ENCODE measurements at places on chromosomes 3 and 15.

DNA sequence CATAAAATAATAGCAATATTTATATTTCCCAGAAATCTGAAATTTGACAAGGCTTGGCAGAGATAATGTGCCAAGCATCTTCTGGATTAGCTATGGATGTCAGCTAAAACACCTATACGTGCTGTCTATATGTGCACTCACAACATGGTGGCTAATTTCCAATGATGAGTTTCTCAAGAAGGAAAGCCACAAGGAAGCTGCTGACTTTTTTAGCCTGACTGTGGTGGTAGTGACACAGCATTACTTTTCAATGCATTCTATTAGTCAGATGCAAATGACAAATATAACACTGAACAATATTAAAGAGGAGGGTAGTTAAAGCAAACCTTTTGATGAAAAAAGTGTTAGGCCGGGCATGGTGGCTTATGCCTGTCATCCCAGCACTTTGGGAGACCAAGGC is 101.7 kb upstream of the CCDC54 start:
- DNase-seq = no peak

- DNase-seq = peak; percentile 64
Observed at GRCh38 chr3:134985864-134986715, 191.0 kb downstream of the EPHB1 start.

DNA sequence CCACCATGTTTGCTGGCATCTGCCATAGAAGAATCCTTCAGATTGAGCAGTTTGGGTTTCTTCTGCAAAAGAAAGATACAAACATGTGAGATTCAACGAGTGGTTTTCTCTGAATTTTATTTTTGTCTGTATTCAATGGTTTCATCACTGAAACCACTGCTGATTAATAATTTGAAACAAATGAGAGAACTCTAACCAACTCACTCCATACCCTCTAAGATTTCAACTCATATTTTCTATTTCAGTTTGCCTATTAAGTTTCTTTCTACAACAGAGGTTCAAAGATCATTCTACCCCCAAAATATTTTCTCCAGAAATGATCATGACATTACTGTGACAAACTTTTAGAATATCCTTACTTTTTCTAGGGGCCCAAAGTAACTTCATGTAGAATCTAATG is 38.7 kb upstream of the MAN2C1 start:
- no peak for DNase-seq

- DNase-seq = no peak
Observed at GRCh38 chr15:53458736-53459135, 300.7 kb downstream of the WDR72 start.

DNA sequence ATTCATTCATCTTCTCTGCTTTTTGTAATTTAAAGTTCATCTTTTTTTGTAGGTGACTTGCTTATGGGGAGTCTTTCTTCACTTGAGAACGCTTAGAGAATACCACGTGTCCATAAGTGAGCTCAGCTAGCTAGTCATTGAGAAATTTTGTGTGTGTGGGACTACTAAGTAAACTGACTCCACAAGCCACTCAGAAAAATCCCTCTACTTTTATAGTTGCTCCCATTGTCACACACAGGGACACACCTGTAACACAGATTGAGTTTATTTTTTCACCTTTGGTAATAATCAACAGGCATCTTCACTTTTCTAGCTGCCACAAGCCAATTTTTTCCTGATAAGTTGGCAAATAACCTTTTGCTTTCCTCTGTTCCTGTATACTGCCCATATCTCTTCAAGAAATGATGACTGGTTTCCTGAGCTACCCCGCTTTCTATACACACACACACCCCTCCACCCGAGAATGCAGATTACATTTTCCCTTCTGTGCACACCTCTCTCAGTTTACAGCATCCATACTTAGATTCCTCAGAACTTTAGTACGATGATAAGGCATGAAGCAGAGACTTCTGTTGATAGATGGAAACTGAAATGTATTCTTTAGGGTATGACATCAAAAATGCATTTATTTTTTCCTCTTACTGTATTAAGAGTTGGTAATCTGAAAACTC is 4.6 kb downstream of the TSC22D2 start:
- DNase-seq = peak; percentile 16

DNA sequence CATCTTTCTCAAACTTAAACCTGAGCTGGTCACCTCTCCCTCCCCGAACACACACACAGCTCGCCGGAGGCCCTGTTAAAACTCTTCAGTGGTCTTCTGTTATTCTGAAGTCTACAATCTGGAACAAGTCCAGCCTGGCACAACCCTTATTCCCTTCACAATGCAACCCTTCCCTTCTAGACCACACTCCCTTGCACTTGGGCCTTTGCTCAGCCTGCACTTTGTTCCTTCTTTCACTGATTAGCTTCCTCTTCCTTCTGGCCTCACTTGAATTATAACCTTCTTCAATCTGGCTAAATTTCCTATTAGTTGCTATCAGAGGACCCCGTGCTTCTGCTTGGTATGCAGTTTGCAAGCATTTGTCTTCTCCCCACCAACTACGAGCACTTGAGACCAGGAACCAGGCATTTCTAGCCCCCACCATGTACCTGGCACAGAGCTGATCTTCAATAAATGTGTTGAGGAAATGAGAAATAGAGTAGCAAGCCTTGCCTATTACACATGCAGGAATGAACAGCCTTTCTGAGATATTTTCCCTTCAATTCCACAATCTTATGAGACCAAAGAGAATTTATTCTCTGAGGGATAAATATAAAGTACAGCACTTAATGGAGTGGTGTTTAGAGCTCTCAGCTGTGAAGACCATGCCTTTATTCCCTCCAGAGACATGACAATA is 663.1 kb upstream of the ADAMTS9 start:
- DNase-seq = no peak

DNA sequence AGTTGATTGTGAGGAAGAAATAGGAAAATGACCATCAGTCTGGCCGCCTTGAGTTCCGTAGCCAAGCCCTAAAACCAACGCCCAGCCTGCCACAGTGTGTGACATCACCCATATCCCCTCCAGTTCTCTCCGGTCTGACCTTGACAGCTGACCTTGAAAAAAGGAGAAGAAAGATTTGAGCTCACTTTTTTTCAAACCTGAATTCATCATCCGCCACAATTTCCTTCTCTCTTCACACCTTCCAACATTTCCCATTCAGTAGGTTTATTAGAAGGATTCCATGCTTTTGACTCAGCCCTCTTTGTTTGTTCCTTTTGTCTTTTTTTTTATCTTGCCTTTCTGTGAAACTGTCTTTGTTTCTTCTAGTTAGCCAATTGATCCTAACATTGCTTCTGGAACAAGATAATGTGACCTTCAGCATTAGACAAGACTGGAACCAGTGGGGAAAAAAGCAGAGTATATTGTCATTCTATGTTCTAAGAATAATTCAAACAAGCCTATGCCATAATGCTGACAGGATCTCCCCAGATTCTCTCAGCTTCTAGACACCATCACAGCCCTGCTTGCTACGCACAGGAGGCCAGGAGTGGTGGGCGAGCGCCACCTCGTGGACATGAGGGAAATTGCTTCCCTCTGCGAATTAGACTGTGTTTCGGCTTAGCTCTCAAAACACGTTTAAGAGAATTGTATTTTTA is 283.1 kb downstream of the FGF12 start:
- peak; percentile 80 for DNase-seq

GRCh38 chr3:48739617-48739954 is 22.6 kb upstream of the IP6K2 start:
- DNase-seq = no peak

DNA sequence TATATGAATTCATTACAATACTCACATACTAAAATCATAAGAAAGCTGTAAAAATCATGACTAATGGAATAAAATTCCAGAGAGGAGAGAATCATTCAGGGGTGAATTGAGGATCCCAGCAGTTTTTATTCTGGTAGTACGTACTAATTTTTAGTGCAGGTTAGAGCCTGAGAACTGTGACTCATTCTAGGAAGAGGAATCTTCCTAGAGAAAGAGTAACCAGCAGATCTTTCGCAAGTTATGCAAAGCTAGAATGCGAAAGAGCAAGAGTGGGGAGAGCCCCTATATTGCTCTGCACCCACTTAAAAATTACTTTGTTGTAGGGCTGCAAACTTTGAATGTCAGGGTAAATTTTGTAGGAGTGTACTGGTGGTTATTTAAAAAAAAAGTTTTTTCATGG is 303.6 kb upstream of the ARPP21 start:
- DNase-seq = no peak

DNA sequence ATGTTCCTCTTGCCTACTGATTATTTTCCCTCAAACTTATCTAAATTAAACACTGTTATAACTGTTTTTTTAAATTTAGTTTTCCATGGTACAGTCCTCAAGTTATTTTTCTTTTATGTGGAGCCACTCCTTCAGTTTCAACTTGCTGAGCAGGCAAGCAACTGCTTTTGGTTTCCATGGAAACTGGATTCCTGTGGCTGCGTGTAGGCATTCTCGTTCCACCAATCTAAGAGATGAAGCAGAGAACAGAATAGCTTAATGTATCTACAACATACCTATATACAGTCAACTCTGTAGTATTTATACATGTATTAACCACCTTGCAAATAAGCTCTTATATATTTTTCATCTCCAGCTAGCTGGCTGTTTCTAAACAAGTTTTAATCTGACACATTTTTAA is 25.8 kb upstream of the ANXA2 start:
- no peak for DNase-seq

DNA sequence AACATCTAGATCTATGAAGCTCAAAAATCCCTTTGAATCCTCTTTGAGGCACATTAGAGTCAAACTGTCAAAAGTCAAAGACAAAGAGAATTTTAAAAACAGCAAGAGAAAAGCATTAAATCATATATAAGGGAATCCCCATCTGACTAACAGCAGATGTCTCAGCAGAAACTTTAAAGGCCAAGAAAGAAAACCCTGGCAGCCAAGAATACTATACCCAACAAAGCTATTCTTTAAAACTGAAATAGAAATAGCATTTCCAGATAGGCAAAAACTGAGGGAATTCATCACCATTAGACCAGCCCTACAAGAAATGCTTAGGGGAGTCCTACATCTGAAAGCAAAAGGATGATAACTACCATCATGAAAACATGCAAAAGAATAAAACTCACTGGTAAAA is 211.2 kb upstream of the PDZRN3 start:
- no peak for DNase-seq

DNA sequence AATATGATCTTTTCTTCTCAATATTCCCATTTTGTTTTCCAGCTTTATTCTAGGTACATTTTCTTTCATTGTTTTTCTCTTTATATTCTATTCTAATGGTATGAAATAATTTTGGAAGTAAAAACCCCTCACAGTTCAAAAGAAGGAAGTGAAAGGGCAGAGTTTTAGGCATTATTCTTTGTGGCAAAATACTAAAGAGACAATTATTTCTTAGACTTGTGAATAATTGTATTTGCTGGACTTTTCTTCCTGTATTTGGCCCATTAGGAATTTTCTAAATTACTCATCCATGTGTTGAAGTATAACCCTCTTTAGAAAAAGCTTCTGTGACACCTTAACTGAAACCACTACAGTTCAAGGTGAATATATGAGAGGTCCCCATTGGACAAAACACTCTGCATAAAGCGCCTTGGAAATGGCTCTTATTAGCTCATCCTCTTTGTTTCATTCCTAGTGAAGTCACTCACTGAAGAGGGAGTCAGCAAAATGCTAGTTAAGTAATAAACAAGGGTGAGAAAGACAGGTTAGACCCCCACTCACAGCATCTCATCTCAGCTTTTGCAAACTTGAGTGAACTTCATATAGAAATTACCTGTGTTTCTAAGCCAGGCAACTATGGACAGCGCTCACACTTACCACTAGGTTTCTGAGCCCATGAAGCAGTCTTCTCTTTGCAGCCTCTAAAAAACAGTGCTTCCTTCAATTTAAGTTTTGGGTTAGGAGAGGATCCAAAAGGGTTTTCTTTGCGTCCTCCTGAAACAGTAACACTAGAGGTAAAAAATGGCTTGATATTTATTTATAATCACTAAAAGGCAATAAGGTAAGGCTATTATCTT is 327.5 kb downstream of the ARPP21 start:
- DNase-seq = no peak

- DNase-seq = no peak
Observed at GRCh38 chr15:80578206-80578595, 116.9 kb upstream of the ABHD17C start.

DNA sequence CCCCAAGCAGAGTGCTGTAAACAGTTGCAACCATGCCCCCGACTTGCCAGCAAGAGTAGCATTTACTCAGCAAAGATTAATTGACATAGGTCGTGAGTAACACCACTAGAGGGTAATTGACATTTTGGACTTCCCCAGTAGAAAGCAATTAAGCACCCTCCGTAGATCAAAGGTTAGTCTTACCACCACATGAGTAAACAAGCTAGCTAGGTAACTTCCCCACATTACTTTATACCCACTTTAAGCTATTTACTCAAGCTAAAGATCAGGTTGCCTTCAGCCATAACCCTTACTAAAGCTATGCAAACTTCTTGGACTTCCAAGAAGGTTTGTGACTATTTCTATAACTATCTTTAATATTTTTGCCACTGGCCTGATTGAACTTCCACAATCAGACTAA is 1072.7 kb downstream of the OTOL1 start:
- DNase-seq = no peak

- no peak for DNase-seq
Observed at GRCh38 chr15:81923561-81924350, 122.1 kb downstream of the MEX3B start.

- DNase-seq = no peak
Observed at GRCh38 chr3:122314228-122314876, 10.7 kb upstream of the CSTA start.

- no peak for DNase-seq
Observed at GRCh38 chr3:142498397-142499180, 50.8 kb upstream of the XRN1 start.

GRCh38 chr3:32484436-32484835 is 18.2 kb downstream of the CMTM6 start:
- DNase-seq = no peak

GRCh38 chr3:155995525-155996370 is 124.6 kb upstream of the KCNAB1 start:
- DNase-seq = peak; percentile 38

GRCh38 chr3:122255757-122256439 is 69.2 kb upstream of the CSTA start:
- no peak for DNase-seq

DNA sequence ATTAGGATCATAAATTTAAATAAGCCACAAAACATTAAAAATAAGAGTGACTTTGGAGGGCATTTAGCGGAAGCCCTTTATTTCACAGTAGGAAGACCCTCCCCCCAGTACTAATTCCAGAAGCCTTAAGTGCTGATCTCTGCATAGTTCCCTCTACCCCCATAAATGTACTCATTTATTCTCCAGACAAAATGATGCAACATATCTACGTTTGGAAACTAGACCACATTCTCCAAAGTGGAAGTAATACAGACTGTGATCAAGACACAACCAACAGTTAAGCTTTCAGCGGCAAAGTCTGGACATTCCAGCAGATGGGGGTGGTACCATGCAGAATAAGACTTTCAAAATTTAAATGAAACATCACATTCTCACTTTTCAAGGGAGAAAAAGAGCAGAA is 44.8 kb upstream of the RPS17 start:
- DNase-seq = no peak

All from cerebellum (tissue), 4 donors.